ENCODE measurements at places on chromosomes 3 and 15.

DNA sequence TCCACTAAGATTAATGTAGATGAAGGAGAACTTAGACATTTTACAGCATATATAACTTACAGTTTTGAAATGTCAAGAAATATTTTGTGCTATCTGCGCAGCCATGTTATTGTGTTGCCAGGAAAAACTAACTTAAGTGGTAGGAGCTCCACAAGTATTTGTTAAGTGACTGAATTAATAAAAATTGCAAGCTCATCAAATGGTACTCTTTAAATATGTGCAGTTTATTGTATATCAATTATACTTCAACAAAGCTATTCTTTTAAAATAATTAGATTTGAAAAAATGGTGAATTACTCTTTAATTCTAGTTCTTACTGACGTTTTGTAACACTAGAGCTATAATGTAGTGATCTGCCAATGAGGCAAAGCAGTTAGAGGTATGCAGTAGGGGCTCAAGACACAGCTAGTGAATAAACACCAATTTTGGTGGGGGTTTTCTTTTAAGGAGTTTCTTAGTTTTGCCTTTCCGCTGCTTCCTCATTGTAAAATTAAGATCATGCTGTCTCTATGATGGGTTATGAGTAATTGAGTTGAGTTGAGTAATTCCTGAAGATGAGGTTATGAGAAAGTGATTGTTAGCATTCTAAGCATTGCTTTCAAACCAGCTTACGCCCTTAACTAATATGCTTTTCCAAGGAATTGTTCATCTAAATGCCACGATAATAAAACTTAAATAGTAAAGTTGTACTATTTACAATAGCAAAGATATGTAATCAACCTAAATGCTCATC, 10.9 kb upstream of the LXN start:
- no peak for DNase-seq

DNA sequence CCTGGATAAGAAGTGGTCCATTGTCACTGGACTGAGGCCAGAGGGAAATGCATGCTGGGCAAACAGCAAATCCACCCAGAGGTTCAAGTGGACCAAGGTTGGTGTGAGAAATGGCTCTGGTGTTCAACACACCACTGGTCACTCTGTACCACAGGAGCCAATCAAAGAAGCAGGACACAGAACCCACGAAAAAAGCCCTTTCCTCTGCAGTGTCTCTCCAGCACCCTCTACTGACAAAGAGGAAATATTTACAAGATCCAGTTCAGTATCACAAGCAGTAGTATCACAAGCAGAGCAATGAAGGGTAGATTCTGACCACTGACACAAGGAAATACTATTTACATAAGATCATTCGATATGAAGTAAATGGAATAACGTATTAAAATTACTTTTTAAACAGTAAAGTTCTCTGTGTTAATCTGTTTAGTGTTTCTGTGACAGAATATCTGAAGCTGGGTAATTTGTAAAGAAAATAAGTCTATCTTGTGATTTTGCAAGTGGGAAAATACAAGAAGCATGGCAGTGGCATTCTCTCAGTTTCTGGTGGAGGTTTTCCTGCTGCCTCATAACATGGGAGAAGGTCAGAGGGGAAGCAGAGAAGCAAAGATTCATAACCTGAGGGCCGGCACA, 390.7 kb downstream of the EFHB start:
- no peak for DNase-seq

GRCh38 chr3:34837848-34838741, 801.2 kb upstream of the ARPP21 start:
- DNase-seq = no peak

- no peak for DNase-seq
Observed at GRCh38 chr15:72141171-72142084, 23.2 kb downstream of the SENP8 start.

- no peak for DNase-seq
Observed at GRCh38 chr3:132083583-132084279, 48.9 kb upstream of the CPNE4 start.

DNA sequence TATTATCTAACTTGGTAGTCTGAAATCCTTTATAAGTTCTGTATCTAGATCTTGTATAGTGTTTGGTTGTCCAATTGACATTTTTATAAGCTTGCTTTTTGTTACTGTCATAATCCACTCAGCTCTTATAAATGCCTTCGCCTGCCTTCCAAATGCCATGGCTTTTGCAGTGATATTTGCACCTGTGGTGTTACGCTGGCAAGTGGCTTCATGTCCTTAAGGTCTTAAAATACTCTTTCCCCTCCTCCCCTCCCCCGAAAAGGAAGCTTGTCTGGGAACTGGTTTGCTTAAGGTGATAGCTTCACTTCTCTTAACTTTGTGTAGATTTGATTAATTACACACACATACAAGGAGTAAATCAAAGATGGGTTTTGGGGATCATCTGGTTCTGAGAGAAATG, 62.0 kb downstream of the ABHD2 start:
- no peak for DNase-seq

DNA sequence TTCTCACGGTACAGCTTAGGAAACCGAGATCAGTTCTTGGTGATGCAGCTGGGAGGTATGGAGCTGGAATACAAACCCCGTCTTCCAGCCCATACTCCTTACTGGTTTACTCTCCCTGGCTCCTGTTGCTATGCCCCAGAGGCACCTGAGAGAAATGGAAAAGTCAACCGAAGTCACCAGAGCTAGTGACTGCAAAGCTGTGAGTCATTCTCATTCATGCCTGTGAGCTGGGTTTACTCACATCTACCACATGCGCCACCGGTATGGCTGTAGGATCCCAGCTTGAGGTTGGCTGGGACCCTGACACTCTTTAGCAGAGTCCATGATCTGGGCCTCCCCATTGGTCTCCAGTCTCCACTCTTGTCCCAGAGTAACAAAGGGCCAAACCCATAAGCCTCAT, 111.5 kb upstream of the ETV5 start:
- no peak for DNase-seq

DNA sequence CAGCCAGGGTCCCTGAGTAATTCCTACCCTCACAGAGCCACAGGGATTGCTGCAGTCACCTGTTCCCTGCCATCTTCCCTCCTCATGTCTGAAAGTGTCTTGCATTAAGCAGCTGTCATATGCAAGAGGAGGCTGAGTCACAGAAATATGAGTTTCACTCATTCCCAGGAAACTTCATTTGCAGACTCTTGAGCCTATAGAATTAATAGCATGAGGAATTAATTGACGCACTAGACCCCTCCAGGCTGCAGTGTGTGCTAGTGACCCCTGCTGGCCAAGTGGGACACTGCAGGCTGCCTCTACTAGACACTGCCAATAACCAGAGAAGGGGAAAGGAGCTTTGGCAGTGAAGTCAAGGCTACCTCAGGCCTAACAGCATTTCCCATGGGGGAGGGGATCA, 50.6 kb upstream of the SLC6A1 start:
- peak; percentile 4 for DNase-seq

- no peak for DNase-seq
Observed at GRCh38 chr15:63597038-63597790, at the start of gene FBXL22. FBXL22 (plus strand) TSS chr15:63597387; CDS start chr15:63597393, 6 bp downstream.

- DNase-seq = no peak
Observed at GRCh38 chr3:130975251-130975650, 51.4 kb downstream of the ASTE1 start.

- no peak for DNase-seq
Observed at GRCh38 chr3:71416876-71417275, 166.7 kb downstream of the FOXP1 start.

DNA sequence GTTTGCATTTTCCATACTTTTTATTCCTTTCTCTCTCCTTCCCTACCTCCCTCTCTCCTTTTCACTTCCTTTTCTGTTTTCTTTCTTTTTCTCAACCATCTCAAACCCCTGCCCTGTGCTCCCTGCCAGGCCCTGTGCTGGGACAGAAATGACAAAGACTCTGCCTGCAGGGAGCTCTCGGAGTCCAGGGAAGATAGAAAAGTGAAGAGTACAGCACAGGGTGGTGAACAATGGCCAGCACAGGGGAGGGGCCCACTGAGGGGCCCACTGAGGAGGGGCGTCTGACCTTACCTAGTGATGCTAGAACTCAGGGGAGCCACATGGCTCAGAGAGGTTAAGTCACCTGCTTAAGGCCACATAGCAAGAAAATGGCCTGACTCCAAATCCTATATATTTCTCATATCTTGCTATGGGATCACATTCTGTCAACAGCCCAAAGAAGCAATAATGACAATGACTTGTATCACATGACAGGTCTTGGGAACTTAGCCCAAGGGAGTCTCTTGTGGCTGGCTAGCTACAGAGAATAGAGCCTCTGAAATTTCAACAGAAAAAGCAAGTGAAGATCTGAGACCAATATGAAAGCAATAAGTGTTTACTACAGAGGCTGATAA, 44.3 kb upstream of the ATP2B2 start:
- DNase-seq = no peak

DNA sequence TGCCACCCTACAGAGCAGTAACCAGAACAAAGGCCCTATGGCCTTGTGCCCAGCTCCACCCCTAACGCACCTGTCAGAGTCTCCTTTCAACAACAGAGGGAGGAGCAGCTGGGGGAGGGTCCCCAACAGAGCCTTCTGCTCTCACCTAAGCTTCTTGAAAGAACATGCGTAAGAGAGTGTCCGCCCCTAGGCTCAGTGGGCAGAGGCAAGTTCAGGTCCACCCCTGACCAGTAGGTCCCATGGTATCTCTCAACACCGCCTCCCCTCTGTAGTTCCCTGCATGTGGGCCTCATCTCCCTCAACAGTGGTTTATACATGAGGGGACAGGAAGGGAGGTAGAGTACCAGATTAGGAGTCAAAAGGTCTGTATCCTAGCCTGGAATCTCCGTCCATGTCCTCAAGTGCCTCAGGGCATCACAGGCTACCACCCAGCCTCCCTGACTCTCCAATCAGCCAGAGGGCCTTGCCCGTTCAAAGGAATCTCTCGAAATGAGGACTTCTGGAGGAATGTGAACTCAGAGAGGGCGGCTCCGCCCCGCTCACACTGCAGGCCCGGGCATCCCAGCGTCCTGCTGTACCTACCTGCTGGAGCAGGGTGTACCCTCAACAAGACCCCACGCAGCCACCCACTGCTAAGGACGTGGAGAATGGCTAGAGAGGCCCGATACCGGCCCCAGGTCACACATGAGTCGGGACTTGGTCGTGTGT, 680 bp downstream of the POC1A start:
- no peak for DNase-seq

DNA sequence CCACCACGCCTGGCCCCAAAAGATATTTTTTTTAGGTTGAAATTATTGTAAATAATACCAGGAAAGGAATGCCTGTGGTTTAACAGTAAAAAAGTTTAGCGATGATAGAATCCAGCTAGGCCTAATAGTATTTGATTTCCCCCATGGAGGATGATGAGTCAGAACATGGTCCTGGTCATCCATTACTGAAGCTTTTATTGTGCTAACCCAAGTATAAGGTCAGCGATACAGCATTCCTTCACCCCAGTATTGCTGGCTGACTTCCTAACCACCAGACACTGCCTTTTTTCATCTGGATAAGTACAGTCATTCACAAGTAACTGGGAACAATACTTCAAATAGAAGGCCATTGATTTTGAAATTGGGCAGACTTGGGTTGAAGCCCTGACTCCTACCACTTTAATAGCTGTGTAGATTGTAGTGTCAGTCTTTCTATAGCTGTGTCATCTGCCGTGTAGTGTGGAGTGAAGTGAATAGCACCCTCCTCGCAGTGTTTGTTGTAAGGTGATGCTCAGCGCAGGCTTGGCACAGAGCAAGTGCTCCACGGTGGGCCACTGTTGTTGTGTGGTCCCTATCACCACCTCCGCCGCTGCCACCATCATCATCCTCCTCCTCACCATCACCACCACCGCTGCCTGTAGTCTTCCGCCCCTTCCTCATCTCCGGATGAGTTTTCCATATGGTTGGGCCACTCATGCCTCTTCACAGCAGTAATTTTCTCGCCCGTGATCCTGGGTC, 436.0 kb upstream of the TPM1 start:
- DNase-seq = no peak

DNA sequence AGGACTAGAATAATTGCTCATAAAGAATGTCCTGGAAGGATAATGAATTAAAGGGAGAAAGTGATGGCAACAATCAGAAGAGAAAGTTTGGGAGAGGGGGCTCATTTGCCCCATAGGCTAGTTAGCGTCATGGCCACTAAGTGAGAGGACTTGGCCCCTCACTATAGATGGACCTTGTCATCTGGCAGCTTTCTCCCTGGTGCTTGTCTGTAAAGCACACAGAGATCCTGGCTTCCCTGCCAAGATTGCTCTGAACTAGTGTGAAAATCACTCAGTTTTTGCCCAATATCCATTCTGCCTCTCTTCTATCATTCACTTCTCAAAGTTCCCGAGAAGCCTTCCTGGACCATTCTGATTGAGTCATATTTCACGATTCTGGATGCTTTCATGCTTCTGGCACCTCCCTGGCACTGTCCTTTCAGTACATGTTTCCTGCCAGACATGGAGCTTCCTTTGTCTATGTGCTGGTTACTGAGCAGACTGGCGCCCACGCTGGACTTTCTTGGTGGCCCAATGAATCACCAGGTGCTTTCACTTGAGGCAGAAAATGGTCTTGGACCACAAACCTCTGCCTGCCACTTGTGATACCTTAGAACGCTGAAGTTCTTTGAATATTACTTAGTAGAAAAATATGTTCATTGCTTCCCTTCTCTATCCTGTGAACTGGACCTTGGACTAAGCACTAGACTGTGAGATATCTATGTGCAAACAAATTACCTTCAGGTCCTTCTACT, 709.6 kb upstream of the CFAP20DC start:
- no peak for DNase-seq

DNA sequence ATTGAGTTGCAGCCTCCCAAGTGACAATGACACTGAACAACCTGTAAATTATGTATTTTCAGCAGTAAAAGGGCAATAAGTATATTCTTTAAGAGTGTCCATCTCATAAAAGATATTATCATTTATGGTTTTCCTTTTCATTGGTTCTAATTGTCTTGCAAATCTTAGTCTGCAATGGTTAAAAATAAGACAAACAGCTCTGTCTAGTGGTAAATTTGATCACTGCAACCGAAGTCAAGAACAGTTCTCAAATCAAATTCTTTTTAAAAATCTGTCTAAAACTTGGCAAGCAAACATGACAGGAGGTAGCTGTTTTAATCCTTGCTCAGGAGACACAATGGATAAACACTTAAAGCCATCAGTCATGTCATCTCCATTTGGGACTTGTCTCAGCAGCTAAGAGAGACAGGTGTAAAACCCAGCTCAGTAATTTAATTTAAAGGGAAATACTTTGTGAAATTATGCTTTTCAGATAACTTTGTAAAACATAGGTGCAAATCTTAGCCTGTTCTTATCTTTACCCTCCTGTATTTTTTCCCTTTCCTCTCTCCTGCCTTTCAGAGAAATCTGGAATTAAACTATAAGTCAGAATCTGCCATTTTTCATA, 150.3 kb upstream of the ARHGEF26 start:
- no peak for DNase-seq

DNA sequence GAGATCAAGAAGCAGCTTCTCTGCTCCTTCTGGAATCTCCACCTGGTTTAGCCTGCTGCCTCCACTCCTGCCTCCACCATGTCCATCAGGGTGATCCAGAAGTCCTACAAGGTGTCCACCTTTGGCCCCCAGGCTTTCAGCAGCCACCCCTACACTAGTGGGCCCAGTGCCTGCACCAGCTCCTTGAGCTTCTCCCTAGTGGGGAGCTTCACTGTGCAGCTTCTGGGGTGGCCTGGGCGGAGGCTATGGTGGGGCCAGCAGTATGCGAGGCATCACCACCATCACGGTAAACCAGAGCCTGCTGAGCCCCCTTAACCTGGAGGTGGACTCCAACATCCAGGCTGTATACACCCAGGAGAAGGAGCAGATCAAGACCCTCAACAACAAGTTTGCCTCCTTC, 2.4 kb upstream of the KPNA4 start:
- no peak for DNase-seq

Measured in stimulated activated CD8-positive, alpha-beta memory T cell treated with anti-CD3 and anti-CD28 coated beads, Interleukin-15, amount 100 ng/mL, for 24 hours (primary cell).